GM19239 (cell line): ENCODE measurements at places on chromosomes 4 and X.

GRCh38 chrX:39866229-39866628 lies 231.5 kb downstream of the BCOR start:
- DNase-seq: no peak

DNA sequence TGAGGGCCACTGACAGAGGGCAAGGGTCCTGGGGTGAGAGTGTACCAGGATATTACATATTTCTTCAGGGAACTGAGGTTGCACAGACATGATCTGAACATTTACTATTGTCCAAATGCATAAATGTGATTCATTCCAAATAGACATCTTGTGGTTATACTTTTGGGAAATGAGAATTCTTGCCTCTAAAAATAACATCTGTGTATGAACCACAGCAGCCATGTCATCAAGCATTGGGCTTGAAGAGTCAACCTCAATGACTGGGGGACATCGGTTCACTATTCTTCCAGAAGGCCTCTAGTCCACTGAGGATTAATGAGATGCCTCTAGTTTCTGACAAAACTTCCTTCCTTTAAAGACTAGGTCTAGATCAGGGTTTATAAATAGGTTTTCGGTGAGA lies 193.1 kb upstream of the GPC4 start:
- no peak for DNase-seq

- no peak for DNase-seq
Measured at GRCh38 chrX:40437348-40437747, 143.4 kb upstream of the ATP6AP2 start.

GRCh38 chr4:40804598-40804997 lies 54.8 kb downstream of the NSUN7 start:
- DNase-seq: no peak

- DNase-seq: no peak
Measured at GRCh38 chr4:173074501-173074946, 94.1 kb upstream of the GALNT7 start.

- no peak for DNase-seq
Measured at GRCh38 chr4:22268350-22269025, 247.4 kb downstream of the ADGRA3 start.

- no peak for DNase-seq
Measured at GRCh38 chr4:188992706-188993105, 853.5 kb downstream of the TRIML1 start.

GRCh38 chr4:156939139-156939538 lies 32.5 kb downstream of the PDGFC start:
- DNase-seq: no peak

DNA sequence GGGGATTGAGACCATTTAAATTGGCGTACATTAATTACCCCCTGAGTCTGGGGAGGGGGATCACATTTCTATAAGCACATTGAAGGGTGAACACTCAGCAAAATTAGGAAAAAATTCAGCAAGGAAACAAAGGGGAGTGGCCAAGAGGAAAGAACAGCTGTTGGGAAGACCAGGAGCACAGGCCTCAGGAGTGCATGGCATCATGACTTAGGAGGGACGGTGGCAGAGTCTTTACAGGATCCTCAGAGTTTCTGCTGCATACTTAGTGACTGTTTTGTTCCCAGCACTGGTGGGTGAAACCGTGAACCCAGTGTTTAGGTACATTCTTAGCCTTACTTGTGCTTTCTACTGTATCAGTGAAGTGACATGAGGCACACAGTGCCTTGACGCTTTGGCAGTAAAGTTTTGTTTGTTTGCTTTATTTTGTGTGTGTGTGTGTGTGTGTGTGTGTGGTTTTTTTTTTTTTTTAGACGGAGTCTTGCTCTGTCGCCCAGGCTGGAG lies 121.3 kb downstream of the CBR4 start:
- DNase-seq: no peak

DNA sequence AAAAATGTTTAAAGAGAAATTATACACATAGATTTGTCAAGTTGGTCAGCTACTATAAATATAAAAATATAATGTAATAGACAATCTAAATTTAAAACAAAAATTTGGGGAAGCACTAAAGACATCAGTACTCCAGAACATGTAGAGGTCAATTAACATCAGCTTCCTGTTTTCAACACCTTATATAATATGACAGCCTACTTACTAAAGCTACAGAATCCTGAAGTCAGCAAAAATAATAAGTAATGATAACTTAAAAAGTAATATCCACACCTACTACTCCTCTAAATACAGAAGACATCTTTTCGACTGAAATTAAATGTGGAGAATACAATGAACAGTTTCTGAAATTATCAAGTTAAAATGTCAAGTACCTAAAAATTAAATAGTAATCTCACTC lies 118.6 kb downstream of the LRBA start:
- DNase-seq: no peak

DNA sequence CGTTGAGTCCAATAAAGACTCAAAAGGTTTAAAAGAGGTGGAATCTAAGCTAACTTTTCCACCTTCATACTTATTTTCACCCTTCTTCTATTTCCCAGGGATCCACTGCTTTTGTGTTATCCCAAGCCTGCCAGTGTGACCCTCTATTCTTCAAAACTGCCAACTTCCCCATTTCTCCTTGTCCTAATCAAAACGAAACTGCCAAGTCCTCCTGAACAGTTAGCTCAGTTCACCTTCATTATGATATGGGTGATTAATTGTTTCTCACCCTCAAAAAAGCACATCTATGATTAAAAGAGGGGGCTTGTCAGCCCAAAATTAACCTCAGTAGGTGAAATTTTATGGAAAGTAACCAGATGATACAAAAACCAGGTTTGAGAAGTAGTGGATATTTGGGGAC lies 108.4 kb downstream of the GUCY2F start:
- DNase-seq: no peak

DNA sequence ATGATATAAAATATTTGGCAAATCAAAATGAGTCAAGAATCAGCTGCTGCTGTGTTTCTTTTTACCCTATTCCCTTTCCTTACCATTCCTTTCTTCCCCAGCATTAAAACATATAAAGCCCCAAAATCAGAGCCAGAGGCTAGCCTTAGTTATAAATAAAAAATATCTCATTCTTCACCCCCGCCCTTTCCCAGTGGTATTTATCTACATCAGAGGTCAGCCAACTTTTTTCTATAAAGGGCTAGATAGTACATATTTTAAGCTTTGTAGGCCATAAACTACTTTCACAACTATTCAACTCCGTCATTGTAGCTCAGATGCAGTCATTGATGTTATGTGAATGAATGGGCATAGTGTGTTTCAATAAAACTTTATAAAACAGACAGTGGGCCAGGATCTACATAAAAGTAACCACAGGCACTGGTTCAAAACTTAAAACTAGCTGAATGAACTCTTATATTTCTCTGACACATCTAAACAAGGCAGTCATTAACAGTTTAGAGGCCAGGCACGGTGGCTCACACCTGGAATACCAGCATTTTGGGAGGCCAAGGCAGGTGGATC lies 30.5 kb upstream of the TCEANC start:
- no peak for DNase-seq

GRCh38 chr4:87911252-87911774 lies 64.2 kb upstream of the SPP1 start:
- no peak for DNase-seq

GRCh38 chrX:9897761-9898161 lies 69.4 kb upstream of the CLDN34 start:
- DNase-seq: no peak

DNA sequence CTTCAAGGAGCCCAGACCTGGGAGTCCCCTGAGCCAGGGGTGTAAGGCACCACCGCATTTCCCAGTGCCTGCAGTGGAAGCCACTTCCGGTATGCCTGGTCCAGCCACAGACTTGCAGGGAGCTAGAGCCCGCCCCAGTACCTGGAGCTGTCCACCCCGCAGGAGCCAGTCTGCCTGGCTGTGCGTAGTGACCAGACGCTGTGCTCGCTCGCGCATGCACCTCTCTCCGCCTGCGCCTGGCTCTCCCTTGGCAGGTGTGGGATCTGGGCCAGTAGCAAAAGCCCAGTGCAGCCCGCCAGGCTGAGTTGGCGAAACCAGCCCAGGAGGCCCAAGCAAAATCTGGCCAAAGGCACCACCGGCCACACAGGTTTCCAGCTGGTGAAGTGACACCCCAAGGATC lies 973.7 kb upstream of the AGA start:
- no peak for DNase-seq

- DNase-seq: no peak
Measured at GRCh38 chrX:72396117-72396516, 90.4 kb upstream of the CITED1 start.

GRCh38 chrX:34770511-34770910 lies 113.4 kb upstream of the TMEM47 start:
- DNase-seq: no peak

- no peak for DNase-seq
Measured at GRCh38 chr4:154620111-154620510, 7.7 kb upstream of the FGG start.

GRCh38 chr4:41611881-41612871 lies 74.2 kb downstream of the LIMCH1 start:
- DNase-seq: no peak

GRCh38 chr4:182179751-182180150 lies 63.5 kb upstream of the TENM3 start:
- DNase-seq: no peak

- no peak for DNase-seq
Measured at GRCh38 chr4:160142579-160142978, 1039.7 kb downstream of the RAPGEF2 start.

GRCh38 chr4:73499996-73500765 lies 18.6 kb downstream of the AFM start:
- no peak for DNase-seq

DNA sequence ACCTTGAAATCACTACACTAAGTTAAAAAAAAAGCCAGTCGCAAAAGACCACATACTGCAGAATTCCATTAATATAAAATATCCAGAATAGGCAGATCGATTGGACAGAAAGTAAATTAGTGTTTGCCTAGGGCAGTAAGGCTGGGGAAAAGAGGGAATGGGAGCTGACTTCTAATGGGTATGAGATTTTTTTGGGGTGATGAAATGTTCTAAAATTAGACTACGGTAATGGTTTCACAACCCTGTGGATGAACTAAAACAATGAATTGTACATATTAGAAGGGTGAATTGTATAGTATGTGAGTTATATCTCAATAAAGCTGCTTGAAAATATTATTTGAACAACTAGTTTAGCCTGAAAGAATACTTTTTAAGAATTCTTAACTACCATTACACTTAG lies 6.7 kb upstream of the GPRIN3 start:
- DNase-seq: no peak

DNA sequence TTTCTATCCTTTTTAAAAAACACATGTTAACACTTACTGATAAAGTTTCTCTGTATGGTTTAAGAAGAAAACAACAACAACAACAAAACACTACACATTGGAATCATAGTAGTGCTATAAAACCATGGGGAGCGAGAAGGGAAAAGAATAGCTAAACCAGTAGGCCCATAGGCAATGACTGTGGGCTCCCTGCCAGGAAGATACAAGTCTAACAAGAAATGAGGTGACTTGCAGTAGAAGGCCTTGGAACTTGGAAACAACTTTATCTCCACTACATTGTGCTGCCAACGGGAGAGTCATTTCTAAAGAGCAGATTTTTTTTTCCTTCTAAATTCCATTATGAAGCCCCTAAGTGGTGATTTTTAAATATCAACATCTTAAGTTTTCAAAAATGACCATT lies 78.0 kb downstream of the GPC4 start:
- DNase-seq: no peak

DNA sequence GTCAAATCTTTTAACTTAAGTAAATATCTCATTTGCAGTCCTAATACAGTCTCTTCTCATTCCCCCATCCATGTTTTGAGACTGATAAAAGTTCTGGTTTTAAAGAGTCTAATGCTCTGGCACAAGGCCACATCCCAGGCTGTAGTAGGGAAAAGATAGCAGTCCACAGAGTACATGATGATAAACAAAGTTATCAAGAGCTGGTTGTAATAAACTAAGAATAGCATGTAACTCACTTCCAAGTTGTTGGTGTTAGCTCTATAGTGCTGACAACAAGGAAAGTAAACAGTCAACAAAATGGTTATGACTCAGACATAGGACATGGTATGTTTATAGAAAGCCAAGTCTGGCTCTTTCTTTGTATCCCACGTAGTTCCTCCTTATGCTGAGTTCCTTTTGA lies 21.8 kb upstream of the AREG start:
- DNase-seq: no peak

DNA sequence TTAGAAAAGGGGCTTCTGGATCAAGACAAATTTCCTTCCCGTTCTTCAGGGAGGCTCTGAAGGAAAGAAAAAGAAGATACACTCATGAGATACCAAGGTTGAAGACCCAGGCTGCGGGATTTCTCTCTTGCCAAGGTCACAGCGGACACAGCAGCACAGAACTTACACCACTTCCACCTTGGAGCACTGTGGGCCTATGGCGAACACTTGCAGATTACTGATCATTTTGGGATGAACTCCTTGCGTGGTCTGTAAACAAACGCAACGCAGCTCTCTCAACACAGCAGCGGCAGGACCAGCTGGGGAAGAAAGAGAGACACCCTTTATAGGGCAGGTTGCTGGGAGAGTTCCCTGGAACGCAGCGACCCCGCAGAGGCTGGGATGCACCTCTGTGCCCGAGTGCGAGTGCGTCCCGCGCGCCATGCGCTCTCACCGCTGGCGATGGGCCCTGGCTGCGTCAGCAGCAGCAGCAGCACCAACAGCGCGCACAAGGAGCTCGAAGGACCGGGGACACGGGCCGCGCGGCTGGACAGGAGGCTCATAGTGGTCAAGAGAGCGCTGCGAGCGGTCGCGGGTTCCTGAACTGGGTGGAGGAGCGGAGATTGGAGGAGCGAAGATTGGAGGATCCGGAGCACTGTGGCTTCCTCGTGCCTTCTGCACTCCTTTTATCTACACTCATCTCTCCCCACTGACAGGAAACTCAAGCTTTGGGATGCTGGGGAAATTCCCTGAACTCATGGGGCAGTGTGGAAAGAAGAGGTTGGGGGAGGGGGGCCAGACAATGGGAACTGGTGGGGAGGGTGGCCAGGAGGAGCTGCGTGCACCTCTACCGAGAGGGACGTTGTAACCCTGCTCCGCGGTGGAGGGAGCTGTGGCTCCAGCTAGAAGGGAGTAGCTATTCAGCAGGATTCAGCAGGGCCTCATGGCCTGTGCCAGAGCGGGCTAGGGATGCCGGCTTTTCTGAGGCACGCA lies at the start of gene CXCL5:
TSS of gene CXCL5 (minus strand) at position 638 of the 972 bp plus-strand sequence. CDS start at position 542, 96 bp downstream.
- no peak for DNase-seq

- DNase-seq: peak; percentile 17
Measured at GRCh38 chrX:74293343-74293946, 10.5 kb upstream of the ZCCHC13 start.

- no peak for DNase-seq
Measured at GRCh38 chrX:149298111-149298510, 207.0 kb downstream of the IDS start.

DNA sequence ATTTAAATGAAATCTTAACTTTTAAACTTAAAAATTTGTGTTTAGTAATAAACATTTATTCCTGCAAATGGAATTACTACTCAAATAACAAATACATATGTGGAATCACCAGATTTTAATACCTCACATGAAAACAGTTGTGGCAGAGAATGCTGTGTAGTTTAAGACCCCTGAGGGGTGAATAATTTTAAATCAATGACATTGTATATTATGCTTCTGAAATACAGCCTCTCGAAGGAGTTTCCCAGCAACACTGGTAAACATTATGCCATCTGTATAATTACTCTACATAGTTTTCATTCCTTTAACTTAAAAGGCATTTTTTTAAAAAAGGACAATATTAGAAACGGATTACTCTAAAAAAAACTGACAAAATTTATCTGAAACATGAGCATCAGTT lies 2313.3 kb downstream of the ARAP2 start:
- no peak for DNase-seq
